Activated CD4-positive, alpha-beta T cell treated with anti-CD3 and anti-CD28 coated beads, Interleukin-2, amount 10 ng/mL, durations not matched to agents 7 days and 5 days (primary cell): ENCODE measurements at places on chromosomes 5 and 9.

DNA sequence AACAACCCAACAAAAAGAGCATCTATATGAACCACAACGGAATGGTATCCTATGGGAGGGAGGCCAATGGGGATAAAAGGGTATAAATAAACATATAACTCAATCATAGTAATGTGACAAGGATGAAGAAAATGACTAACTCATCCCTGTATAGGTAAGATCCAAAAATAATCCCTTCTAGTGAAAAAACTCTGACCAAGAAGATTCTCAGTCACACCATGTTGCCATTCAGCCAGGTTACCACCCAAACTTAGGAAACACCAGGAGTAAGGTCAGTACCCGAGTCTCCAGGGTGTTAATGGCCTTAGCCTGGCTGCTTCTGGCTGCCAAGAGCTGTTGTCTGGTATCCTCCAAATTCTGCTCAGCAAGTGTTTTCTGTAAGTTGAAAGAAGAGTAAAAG, 32.8 kb downstream of the GOLGA1 start:
- DNase-seq = no peak

GRCh38 chr5:181187500-181188213, 17.3 kb downstream of the TRIM7 start:
- peak; percentile 39 for DNase-seq

DNA sequence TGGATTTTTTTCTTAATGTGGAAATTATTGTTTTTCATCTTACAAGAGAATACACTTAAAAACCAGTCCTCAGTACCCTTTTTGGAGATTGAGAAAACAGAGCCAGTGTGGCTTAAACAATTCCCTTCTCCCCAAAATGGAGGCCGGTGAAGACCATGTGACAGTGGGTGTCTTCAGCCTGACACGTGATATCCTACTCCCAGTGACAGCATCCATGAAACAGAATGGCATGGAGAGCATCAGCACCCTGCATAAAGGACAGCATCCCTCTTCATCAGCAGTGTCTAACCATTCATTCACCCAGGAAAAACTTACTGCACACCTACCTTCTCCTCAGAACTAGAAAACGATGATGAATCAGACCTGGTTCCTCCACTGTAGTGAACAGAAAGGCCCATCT, 103.4 kb upstream of the RAI14 start:
- DNase-seq = no peak

- no peak for DNase-seq
Observed at GRCh38 chr9:102428305-102428704, 566.8 kb upstream of the CYLC2 start.

- no peak for DNase-seq
Observed at GRCh38 chr5:116478491-116478890, 96.1 kb downstream of the SEMA6A start.

DNA sequence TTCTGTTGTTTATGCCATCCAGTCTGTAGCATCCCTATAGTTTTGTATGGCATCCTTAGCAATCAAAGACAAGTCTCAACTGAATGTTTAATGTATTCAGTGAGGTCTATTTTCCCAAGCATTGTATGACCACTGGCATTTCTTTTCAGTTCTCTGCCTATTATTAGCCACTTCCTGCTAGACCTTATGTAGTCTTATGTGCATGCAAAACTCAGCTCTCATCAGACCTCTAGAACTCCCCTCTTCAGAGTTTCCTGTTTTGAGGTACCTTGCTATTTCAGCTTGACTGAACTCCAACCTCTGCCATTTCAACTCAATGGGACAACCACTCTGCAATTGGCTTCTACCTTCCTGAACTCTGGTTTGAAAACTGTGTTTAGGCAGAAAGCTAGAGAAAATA, 113.2 kb downstream of the SLC25A46 start:
- no peak for DNase-seq

- no peak for DNase-seq
Observed at GRCh38 chr5:44266882-44267576, 122.2 kb downstream of the FGF10 start.

- DNase-seq = no peak
Observed at GRCh38 chr9:6090277-6091210, 75.1 kb upstream of the RANBP6 start.

DNA sequence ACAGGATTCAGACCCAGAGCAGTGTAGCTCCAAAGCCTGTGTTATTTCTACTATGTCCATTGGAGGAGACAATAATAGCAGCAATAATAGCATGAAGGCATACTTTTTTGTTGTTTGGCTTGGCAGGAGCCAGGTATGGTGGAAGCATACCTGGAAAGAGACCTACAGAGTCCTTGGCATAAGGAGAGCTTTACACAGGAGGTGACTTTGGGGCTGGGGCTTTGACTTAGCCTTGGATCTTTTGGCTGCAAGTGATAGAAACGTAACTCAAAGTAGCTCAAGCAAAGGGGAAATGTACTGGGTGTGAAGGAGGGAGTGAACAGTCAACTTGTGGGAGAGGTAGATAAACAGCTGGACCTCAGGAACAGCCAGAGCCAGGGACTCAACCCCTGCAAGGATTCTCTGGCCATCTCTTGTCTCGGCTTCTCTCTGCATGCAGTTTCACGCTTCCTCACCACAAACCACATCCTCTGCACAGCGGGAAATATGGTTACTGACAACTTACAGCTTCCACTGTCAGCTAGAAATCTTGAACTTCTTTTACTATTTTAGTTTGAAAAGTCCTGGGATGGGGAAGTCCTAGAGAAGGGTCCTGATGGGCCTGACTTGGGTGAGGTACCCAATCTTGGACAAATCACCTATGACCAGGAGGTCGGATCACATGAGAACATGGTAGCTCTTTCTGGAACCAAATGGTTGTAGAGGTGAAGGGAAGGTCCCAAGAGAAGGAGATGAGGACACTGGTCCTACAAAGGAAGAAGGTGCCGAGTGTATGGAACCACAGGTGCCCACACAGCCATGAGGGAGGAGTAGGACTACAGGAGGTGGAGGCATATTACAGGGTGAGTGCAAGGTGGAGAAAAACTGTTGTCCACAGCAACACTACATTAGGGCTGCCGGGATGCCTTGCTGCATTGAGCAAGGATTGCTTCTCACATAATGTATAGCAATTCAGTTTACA, 47.0 kb upstream of the TGFBR1 start:
- peak; percentile 91 for DNase-seq

GRCh38 chr5:168443533-168443932, 42.7 kb upstream of the RARS1 start:
- DNase-seq = no peak

GRCh38 chr5:36272136-36272690, 29.5 kb downstream of the RANBP3L start:
- DNase-seq = no peak

DNA sequence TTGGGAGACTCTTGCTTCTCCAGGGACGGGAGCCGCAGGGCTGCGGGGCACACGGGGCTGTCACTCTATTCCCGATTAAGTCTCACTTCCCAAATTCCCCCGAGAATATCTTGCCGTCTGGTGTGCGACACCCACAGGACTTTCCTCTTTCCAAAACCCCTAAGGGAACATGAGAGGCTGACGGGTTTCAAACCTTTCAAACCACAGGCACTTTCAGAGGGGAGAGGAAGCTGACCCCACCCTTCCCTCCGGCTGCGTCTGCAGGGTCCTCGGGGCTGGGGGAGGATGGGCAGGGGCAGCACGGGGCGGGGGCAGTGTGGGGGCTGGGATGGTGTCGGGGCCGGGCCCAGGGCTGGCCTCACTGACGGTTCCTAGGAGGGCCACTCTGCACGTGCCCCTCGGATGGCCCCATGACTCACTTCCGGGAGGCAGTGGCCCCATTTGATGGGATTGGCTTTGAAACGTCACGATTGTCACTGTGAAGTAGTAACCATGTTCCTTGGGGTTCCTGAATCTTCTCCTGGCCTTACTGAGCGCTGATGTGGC, 38.2 kb downstream of the SLC9A3 start:
- DNase-seq = no peak

DNA sequence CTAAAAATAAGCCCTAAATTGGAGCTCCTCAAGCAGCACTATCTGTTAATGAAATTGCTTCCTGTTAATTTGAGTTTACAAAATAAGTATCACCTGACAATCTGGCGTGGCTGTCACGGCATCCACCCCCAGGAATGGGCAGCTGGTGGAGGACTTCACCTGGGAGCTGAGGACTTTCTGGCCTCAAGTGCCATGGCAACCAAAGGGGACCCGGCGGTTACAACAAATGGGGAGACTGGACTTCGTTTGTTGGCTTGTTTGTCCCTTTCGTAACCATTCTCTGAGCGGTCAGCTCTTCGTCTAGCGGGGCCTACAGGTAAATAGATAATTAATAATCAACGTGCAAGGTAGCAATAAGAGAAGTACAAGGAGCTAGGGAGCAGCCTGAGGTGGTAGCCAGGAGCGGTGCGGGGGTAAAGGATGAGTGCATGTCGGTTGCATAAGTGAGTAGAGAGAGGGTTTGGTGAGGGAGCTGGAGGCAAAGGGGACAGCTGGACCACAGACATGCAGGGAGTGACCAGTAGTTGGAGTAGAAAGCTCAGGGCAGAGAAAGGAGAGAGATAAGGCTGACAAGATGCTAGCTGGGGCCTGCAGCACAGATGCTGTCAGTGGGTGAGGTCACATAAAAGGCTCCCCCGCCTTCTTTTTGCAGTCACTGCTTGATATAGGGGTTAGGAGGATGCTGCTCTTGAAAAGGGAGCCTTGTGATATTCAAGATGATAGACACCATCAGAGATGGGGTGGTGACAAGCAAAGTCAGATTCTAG, 62.5 kb downstream of the HSPA4 start:
- DNase-seq = no peak

DNA sequence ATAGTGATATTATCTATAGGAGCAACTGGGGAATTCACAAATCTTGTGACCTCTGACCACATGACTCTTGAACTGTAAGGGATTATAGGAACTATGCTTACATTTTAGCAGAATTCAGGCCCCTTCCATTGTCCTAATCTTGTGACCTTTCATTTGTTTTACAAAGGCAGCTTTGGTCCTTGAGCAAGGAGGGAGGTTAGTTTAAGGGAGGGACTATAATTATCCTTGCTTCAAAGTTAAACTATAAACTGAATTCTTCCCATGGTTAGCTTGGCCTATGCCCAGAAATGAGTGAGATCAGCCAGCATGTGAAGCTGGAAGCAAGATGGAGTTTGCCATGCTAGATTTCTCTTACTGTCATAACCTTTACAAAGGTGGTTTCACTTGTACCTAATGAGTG, 51.2 kb downstream of the TARS1 start:
- no peak for DNase-seq

DNA sequence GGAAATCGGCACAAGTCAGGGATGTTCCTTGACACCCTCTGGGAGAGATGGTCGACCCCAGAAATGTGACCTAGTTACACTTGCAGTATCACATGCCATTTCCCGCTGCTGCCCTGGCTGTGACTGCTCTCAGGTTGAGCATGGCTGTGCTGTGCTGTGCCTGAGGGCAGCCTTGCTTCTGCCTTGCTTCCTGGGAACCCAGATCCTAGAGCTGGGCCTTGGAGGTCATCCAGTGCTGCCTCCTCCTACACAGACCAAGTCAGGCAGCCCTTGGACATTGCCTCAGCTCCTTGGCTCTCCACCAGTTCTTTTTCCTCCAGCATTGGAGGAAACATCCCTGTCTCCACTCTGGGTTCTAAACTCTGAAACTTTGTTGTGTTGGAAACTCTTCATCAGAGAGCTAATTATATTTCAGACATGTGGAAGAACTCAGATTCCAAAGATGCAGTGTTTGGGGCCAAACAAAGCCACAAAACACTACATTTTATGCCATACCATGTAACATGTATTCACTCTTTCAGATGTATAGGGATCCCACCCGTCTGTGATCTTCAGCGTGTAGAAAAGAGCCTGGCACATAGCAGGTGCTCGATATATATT, 6.1 kb downstream of the MAMDC2 start:
- DNase-seq = no peak

- peak; percentile 83 for DNase-seq
Observed at GRCh38 chr5:180291943-180292831, at the start of gene MAPK9. Gene MAPK9 (minus strand): TSS chr5:180292083. CDS start chr5:180280561, 11,522 bp downstream.

DNA sequence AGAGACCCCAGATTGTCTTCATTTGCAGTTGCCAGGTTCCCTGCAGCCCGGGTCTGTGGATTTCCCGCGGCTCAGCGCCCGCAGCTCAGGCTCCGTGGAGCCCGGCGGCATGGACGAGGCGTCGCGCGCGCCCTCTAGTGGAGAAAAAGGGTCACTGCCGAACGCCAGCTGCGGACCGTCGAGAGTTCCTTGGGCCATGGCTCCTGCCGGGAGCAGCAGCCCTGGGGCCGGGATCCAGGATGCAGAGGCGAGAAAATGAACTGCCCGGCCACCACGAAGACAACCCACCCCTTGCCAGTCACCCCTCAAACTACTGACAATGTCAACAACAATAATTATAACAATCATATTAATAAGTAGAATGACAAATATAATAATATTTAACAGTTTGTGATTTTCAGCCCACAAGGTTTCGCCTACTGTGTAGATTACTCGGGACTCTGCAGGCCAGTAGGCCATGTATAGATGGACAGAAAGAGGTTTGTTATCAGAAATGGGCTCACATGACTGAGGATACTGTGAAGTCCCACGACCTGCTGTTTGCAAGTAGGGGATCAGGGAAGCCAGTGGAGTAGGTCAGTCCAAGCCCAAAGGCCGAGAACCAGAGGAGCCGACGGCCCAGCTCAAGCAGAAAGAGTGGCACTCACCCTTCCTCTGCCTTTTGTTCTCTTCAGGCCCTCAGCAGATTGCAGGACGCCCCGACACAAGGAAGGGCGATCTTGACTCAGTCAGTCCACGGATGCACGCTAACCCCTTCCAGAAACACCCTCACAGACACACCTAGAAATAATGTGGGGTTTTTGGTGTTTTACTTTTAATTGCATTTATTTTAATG, 43.1 kb downstream of the BOD1 start:
- peak; percentile 61 for DNase-seq

DNA sequence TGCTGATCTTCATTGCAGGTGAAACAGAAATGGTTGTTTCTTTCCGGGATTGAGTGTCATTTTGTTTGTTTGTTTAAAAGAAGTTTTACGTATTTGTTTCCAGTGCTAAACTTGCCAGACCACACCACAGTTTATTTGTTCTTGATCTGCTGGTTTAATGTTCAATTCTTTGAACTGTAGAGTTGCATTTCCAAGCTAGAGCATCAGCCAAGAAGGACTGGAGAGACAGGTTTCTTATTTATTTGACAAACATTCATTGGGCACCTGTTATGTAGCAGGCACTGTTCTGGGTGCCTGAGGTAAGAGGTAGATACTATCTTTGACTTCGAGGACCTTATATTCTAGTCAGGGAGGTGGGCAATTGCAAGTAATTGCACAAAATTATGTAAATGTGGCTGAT, 45.0 kb downstream of the MCCC2 start:
- DNase-seq = no peak

GRCh38 chr9:77011973-77012821, 7.3 kb upstream of the FOXB2 start:
- DNase-seq = peak; percentile 64

DNA sequence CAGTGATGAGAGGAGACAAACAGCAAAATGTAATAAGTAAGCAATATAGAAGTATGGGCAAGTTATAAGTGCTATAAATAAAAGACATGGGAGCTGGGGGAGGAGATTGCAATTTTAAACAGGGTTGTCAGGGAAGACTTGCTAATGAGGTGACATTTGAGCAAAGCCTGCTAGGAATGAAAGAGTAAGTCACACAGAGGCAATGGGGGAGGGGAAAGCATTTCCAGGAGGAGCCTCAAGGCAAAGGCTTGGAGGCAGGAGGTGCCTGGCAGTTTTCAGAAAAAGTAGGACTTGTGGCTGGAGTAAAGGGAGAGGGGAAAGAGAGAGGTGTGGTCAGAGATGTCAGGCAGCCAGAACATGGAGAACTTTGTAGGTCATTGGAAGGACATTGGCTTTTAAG, 124.4 kb upstream of the NMUR2 start:
- DNase-seq = no peak
